Cerebellar nuclear complex (tissue), 1 donor: ENCODE measurements at places on chromosomes 16 and 17.

GRCh38 chr17:40415390-40415789 is 2.3 kb downstream of the TOP2A start:
- DNase-seq, result no peak

DNA sequence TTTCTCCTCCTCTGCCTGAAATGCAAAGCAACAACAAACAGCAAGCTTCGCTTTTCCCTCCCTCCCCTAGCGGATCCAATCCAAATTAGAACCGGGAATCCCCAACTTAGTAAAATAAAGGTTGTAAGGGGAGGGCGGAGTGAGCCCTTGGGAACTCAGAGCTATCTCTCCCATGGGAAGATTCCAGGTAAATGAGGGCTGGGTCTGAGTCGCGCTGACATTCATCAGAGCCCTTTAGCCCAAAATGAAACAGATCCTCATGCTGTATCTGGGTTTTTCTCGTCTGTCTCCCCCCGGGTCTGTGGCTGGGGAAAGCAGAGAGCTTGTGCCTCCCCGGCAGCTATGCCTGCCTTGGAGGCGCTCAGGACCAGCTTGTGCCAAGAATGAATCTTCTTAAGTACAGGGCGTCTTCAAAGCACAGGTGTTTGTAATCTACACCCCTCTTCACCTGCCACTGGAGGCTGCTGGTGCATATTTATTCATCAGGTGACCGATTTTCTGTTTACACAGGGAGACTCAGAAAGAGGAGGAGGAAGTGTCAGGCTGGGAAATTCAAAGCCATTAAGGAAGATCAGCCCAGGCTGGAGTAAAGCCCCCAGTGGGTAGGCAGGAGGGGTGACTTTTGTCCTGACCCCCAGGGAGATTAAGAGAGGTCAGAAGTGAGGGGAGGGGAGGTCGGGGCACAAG is 55.0 kb upstream of the GSE1 start:
- DNase-seq, result no peak

- no peak for DNase-seq
Measured at GRCh38 chr17:81365601-81366585, 29.4 kb upstream of the BAHCC1 start.

- DNase-seq, result peak; percentile 0
Measured at GRCh38 chr16:15704545-15704987, 54.5 kb downstream of the NDE1 start.

GRCh38 chr17:44006272-44006597 is 1.8 kb downstream of the NAGS start:
- no peak for DNase-seq

DNA sequence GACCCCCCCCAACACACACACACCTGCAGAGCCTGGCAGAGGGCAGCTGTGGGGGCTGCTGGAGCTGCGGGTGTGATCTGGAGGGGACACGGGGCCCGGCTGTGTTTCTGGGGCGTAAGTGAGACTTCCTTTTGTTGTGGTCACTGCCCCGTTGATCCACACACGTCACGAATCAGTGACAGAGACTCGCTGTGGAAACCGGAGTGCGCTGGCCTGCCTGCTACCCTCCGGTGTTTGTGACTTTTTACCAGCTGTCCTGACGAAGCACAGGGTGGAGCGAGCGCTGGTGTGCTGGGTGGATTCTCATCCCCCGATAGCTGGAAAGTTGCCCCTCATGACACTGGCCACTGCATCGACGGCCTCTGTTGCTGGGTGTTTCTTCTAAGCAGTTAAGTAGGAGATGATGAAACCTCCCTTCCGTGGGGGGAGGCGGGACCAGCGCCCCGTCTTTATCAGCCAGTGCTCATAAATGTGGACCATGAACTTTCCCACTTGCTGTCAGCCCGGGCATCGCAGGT is 2.3 kb downstream of the METRNL start:
- no peak for DNase-seq

DNA sequence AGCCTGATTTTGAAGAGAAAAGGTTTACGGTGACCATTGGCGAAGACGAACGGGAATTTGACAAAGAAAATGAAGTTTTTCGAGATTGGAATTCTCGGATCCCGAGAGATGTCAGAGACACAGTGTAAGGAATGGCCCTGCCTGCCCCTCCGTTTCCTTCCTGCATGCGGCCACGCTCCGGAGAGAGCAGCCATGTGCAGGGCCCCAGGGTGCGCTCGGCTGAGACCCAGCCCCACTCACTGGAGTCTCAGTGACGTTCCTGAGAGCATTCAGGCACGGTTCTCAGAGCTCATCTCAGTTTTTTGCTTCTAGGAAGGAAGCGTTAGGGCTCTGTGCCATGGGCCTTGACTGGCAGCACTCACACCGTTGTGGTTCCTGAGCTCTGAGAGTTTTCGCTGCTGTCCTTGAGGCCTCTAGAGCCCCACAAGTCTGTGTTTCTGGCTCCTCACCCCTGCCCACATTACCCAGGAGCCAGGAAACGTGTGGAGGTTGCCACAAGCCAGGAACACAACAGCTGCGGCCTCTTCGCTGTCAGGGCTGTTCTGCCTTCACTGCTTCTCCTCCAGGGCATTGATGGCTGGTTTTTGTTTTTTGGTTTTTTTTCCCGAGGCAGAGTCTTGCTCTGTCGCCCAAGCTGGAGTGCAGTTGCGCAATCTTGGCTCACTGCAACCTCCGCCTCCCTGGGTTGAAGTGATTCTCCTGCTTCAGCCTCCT is 29.8 kb downstream of the ZC3H18 start:
- DNase-seq, result no peak

DNA sequence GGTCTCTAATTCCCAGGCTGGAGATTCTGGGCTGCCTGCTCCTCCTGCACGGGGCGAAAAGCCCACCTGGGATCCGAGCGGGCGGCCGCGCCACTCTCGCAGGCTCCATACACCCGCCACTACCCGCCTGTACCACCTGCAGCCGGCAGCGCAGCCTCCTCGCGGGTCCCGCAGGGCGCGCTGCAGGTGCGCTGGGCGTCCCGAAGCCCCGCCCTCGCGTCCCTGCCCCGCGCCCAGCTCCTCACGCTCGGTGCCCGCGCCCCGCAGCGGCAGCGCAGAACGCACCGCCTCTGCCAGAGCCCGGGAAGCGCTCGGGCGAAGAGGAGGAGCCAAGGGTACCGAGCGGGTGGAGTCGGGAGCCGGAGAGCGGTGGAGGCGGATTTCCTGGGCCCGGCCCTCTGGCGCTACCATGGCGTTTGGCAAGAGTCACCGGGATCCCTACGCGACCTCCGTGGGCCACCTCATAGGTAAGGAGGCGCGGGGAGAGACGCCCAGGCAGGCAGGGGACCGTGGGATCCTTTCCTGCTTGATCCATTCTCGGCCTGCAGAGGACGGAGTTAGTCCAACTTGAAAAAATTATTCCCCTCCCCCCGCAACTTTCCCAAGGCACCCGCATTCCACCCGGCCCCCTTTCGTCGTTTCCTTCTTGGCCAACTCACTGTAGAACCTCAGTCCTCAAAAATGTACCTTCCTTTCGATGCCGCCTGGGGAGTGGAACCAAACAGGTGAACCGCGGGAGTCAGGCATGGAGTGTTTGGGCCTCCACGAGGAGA is at the start of gene TOM1L1:
Gene TOM1L1 (plus strand): TSS at position 396 of the 773 bp plus-strand sequence. CDS start 14 bp downstream, at position 410.
- DNase-seq, result peak; percentile 58

DNA sequence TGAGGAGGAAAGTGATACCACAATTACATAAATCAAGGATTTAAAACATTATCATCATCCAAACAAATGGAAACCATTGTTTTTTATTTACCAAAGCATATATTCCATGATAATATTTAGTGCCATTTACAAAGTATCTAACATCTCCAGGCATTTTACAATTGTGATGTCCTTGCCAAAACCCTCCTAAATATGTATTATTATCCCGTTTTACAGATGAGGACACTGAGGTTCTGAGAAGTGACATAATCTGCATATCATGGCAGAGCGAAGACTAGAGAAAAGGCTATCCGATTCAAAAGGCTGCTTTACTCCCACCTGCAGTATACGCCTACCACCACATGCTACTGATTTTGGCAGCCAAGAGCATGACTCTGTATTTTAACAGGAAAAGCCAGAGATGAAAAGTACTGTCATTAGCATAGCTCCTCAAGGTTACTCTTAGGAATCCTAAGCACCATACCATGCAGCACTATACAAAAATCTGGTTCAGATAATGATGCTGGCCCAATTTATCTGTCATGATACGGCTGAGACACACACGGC is 301.4 kb downstream of the CA10 start:
- peak; percentile 5 for DNase-seq

GRCh38 chr16:54672500-54672899 is 258.2 kb upstream of the IRX5 start:
- DNase-seq, result no peak

DNA sequence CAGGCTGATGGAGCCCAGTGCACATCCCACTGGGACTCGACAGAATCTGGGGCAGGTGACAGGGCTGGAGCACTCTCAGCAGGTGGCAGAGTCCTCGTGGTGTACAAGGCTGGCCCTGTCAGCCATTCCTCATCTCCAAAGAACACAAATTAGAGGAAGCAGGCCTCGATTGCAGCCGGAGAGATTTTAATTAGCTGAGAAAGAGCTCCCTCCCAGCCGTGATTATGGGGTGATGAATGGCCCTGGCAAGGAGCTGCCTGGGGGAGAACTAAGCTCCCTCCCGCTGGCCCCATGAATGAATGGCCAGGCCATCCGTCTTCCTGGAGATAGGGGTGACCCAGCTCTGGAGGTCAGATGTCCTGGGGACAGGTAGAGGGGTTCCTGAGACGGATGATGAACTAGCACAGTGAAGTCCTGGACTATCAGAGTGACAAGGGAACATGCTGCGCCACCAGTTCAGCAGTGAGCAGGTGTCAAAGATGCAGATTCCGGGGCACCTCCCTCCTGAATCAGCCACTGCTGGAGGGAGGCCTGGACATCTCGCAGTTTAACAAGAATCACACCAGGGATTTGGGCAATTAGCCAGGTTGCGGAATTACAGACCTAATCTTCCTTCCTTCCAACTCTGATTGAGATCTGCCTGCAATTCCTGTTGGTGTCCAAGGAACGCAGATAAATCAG is 35.5 kb downstream of the PIMREG start:
- DNase-seq, result no peak

- no peak for DNase-seq
Measured at GRCh38 chr17:58615768-58616659, 75.8 kb downstream of the TEX14 start.

DNA sequence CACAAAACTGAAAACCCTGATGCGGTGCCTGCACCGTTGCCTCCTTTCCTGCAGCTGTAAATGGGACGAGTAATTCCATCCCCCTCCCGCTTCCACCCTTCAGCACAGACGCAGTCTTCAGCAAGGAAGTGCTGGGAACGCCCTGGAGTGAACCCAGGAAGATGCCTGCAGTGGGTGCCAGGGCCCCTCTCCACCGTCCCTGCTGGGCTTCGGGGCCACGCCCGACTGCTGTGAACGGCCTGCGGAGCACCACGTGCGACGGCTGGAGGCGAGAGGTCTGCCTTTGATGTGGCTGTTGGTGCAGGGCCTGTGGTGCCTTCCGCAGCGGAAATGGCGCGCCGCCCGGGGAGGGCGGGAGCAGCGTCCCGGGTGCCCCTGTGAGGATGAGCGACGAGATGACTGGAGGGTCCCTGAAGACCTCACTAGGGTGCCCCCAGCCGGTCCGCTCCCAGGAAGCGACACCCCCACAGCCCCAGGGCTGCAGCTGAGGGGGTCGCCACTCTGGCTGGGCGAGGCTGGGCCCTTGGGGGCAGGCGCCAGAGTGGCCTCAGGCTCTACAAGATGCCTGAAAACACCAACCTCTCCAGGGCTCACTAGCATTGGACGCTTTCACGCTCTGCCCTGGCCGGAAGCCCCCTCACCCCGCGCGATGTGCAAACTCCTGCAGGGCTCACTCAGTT is 749 bp upstream of the MC1R start:
- DNase-seq, result no peak

DNA sequence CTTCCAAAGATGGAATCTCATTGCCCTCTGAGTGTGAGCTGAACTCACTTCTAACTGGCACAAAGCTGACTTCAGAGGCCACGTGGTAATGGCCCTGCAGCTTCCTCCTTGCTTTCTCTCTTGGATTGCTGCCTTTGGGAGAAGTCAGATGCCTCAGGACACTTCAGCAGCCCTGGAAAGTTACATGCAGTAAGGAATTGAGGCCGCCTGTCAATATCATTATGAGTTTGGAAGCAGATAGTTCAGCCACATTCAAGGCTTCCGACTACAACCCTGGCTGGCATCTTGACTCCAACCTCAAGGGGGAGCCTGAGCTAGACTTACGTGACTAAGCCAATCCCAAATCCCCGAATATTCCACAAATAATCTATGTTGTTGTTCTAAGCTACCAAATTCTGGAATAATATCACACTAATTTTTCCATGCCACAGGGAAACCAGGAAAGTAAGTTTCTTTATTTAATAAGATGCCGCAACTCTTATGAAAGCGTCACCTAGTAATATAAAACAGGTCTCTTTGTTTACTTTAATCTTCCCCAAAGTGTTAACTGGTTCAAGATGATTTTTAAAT is 13.6 kb downstream of the CEP20 start:
- DNase-seq, result no peak

DNA sequence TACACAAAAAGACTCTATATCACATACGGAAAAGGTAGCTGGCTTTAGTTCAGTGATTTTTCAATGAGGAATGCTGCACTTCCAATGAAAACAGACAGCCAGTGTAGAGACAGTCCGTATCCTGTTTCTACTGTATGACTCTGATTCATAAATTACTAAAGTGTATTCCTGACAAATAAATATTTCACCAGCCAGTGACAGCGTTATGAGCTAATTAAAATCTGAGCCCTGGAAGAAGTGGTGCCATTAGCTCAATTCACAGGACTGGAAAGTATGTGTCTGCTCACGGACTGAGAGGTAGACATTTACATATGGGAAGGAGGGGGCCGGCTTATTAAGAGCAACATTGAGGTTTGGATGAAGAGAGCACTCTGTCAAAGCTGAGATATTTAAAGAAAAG is 207.9 kb upstream of the RBFOX1 start:
- DNase-seq, result no peak

GRCh38 chr17:37841232-37841631 is 83.0 kb upstream of the TBC1D3K start:
- no peak for DNase-seq

DNA sequence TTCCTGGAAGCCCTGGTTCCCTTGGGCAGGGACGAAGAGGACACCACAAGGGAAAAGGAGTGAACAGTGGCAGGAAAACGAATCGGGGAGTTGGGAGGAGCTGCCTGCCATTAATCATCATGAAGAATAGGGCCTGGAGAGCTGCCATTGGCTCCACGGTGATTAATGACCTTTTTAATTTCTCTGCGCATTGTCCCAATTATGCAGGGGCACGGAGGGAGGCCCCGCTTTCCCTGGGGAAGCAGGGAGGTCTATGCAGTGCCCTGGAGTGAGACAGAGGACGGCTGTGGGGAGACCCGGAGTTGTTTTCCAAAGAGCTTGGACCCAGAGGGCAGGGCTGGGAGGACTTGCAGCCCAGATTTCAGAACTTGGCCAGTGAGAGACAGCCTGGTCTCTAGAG is 338.9 kb upstream of the C16orf82 start:
- no peak for DNase-seq

DNA sequence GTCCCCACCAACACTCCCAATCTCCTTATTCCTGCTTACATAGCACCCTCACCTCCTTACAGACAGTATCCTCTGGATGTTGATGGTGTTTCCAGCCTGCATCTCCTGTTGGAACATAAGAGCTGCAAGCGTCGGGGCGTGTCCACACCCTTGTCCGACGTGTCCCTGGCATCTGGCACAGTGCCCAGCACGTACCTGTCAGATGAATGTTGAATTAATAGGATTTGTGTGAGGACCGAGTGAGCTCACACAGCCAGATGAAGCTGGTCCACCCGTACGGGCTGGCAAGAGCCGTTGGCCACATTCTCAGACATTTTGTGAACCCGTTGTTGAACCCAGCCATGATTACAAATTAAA is 12.2 kb upstream of the CBX4 start:
- no peak for DNase-seq
